ENCODE measurements at places on chromosomes 11 and 22.

DNA sequence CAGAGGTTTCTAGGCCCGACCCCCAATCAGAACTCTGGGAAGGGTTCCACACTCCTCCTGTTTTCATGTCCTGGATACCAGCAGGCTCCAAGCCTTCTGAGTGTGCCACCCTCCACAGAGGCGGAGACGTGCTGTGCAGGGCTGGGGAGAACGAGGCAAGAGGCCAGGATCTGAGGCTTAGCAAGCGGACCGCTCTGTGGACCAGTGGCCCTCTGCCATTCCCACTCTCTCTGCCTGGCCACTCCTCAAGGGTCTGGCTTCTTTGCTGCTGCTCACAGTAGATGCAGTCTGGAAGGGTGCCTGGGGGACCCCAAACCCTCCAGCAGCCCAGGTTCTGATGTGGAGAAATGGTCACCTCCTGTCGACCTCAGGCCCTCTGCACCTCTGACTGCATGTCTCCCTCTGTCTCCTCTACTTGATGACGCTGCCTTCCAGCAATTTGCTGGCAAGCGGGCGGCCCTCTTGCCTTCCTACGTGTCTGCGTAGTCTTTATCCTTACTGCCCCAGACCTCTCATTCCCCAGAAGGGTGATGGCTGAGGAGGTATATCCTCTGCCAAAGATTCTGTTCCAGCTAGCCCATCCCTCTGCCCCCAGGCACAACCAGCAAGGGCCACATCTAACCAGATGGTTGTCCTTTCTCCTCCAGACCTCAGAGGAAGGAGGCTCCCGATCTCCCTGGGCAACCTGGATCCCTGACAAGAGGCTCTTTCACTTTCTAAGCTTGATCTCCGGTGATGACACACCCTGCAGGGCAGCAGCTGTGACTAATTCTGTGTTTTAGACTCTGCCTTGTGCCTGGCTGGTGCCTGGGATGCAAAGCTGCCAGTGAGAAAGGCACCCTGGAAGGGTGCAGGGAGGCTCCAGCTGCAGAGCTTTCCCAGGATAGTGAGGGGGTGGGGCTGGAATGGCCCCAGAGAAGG lies 87.3 kb downstream of the NAT10 start:
- peak; percentile 85 for DNase-seq

DNA sequence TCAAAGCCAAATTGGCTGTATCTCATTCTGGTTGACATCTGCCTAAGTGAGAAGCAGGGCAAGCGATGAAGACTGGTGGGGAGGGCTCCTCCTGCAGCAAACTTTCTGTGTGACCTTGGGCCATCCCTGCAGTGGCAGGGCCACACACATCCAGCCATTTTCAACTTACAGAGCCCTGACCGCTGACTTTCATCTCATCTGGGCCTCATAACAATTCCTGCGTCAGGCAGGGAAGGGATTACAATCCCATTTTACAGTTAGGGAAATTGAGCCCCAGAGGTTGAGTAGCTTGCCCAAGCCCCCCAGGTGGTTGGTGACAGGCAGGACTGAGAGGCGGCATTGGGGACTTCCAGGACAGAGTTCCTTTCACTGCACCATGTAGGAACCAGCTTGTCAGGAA lies 21.9 kb downstream of the TPBGL start:
- DNase-seq, result no peak

- no peak for DNase-seq
Measured at GRCh38 chr11:117966908-117967307, 19.3 kb upstream of the IL10RA start.

DNA sequence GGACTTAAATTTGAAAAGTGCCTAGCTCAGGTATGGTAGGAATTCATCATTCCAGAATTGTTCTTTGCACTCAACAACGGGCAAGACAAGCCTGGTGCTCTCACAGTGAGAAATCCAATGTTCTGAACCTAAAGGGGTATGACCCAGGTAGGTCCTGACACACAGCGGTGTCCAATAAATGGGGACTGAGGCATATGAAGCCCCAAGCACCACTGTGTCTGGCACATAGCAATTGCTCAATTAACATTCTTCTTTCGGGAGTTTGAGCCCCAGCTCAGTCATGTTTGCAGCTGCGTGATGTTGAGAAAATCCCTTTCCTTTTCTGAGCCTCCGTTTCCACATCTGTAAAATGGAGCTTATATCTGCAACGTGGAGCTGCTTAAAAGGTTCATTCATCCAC lies 535.8 kb downstream of the MIAT start:
- no peak for DNase-seq

GRCh38 chr11:121763526-121763925 lies 310.8 kb upstream of the SORL1-AS1 start:
- DNase-seq, result no peak

GRCh38 chr22:36384766-36385481 lies 2.8 kb downstream of the MYH9 start:
- no peak for DNase-seq

DNA sequence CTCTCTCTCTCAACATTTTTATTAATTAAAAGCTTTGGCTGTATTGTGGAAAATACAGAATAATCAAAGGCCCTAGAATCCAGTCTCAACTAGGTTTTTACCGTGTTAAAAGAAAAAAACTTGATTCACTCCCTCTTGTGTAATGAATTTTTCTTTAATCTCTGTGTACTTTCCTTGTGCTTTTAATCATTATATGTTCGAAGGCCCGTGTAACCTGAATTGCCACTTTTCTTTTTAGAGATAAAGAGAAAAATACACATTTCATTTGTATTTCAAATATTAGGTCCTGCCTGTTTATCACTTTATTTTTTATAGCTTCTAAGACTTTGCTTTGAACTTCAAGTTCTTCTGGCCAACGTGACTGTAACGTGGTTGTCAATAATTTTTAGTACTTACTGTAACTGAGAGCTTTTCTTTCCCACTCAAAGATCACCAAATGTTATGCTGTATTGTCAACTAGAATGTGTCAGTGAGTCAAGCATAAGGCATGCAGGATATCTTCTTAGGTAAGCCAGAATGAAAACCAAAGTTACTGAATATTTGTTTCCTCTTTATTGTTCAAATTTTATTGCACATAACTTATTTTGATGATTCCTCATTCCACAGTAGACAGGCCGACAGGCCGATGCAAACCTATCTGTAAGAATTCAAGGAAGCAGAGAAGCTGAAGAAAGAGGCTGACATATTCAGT lies 23.3 kb upstream of the FAR1 start:
- DNase-seq, result no peak

- no peak for DNase-seq
Measured at GRCh38 chr22:17981497-17981896, 42.9 kb downstream of the MICAL3 start.

GRCh38 chr11:13152736-13153541 lies 124.7 kb upstream of the BMAL1 start:
- DNase-seq, result no peak

DNA sequence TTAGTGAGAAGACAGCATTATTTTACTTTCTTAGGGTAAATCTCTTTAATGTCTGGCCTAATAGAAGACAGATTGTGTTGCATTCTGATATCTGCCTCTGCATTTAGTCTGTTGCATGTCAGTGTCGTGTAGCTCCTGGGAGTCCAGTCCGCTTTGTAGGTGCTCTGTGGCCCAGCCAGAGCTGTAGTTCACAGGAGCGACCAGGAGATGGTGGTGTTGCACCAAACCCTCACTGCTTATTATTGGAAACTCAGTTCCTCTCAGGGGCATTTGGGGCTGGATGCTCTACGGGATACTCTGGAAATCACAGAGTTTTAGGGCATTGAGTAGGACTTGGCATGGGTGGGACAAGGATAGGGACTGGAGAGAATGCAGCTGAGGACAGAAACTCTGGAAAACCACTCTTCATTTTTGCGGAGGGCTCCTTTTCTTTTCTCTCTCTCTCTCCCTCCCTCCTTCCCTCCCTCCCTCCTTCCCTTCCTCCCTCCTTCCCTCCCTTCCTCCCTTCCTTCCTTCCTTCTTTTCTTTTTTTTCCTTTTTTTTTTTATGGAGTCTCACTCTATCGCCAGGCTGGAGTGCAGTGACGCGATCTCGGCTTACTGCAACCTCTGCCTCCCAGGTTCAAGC lies 21.7 kb downstream of the MIAT start:
- DNase-seq, result peak; percentile 87

DNA sequence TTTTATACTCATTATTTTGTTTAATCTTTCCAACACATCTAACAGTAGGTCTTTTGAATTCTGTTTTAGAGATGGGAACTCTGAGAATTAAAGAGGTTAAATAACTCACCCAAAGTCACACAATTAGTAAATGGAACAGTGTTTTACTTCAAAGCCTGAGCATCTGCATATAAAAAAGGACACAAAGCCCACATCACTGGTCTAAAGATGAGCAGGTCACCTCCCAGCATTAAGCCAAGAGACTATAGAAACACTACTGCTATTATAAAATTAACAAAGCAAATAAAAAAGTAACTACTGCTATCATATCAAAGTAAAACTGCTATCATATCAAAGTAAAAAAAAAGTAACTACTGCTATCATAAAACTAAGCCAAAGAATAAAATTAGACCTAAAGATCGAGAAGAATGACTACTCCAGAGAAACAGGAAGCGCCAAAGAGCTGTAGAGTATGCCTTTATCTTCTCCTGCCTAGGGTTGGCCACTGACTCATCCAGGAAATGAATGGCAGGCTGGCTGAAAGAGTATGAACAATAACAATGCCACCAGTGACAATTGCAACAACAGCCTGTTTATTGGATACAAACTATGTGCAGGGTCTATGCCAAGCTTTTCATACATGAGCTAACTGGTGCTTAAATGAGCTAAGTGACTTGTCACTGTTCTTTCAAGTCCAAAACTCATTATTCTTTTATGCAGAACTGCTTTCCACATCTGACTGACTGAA lies 1153.0 kb upstream of the TENM4 start:
- no peak for DNase-seq

GRCh38 chr11:73267122-73267846 lies 4.9 kb upstream of the P2RY6 start:
- DNase-seq, result no peak

DNA sequence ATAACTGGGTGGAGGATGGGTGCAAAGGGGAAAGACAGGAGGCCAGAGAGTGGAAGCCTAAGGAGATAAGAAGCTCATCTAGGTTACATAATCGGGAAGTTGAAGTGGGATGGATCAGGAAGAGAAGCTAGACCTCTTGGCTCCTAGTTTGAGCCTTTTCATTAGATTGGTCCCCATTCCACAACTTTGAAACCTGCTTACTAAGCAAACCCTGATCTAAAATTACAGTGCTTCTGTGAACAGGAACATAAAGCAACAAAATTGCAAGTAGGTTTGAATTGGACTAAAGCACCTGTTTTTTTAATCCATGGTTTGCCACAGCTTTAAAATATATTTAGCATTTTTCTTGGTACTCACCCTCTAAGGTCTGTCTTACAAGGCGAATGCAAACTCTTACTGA lies 80.4 kb upstream of the EED start:
- no peak for DNase-seq

DNA sequence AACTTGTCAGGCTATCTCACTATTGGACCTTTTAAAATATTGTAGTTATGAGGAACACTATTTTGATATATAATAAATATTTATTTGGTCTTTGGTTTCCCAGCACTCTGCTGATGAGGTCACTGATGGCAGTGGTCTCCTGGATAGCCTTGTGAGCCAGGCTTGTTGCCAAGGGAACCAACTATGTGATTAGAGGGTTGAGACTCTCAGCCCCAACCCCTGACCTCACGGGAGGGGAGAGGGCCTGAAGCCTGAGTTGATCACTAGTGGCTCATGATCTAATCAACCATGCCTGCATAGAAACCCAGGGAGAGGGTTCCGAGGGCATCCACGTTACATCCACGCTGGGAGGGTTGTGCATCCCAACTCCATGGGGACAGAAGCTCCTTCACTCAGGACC lies 10.8 kb downstream of the PANX1 start:
- DNase-seq, result peak; percentile 37

DNA sequence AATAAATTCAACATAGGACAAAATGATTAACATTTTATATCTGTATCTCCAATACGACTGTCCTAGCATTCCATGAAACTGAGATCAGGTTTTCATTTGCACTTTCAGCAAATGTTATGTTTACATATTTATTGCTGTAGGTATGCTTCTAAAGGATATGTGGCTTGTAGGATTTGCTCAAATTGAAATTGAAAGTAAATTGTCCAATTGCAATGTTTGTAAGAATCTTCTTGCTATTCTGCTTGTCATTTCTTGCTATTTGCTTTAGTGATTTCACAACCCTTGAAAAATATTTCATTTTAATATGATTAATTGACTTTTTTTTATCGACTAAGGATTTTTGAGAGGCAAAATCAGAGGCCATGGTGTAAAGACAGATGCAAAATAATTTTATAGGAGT lies 904.2 kb upstream of the RAG2 start:
- no peak for DNase-seq

- no peak for DNase-seq
Measured at GRCh38 chr22:44445731-44446130, 52.3 kb downstream of the RTL6 start.

DNA sequence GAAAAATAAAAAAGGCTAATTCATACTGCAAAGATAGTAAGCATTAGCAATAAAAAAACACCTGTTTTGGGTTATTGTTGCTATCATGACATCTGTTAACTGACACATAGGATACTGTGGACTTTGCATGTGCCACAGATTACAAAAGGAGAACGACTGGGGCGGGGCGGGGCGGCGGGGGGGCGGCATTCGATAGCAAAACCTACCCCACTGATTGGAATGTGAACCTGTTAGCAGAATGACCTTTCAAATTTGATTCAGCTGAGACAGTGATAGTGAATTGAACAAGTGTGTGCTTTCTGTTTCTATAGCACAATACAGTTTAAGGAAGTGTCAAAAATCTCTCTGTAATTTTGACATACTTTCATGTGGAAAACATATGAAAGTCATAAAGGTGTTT lies 14.9 kb downstream of the MMP20 start:
- no peak for DNase-seq

DNA sequence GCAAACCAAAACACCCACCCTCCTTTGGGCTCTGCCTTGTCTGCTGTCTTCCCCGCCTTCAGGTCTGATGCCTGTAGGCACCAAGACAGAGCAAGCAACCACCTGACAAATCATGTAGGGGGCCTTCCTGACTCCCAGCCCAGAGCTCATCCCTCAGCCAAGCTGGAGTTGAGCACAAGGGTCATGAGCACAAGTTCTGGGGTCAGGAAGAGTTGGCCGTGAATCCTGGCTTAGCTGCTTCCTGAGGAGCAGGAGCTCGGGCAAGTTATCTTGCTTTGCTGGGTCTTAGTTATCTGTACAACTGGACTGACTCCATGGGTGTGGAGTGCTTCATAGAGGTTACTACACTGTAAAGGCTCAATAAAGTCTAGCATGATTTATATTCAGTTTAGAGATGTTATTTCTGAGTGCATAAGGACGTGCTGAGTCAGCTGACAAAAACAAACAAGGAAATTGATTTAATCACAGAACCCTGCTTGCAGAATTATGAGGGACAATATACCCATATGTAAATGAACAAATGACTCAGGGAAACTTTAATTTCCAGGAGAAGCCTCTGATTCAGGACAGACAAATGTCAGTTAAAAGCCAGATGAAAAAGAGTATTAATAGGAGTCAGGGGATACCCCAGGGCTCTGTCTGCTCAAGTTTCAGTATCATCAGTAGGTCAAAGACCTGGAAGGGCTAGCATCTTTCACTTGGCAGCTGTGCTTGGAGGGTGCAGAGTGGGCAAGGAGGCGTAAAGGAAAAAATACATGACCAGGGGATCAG lies 15.0 kb upstream of the APOA1 start:
- DNase-seq, result peak; percentile 70

Measured in right cardiac atrium (tissue), 5 donors.